H7 (cell line): ENCODE measurements at places on chromosomes 6 and 20. TPM values are rescaled to one million over a fixed set of nuclear protein-coding genes. Genes with fewer than 3 reads are reported as not detected.

Gene ANKRD66
- total RNA-seq = not detected in 2 replicates

Gene MBOAT1
- 17.9 and 23.6 TPM in 2 replicates for total RNA-seq

Gene GNAS-AS1
- 0.24 and 0.26 TPM in 2 replicates for total RNA-seq

Gene COL11A2
- total RNA-seq = 0.48 and 0.67 TPM in 2 replicates

Gene FOXQ1
- 3.1 and 24.8 TPM in 2 replicates for total RNA-seq

Gene LZTS3
- total RNA-seq = 10.2 and 11.0 TPM in 2 replicates

Gene C6orf15
- total RNA-seq = not detected in 2 replicates

Gene LY6G5C
- total RNA-seq = 0.70 and 2.0 TPM in 2 replicates

Gene EDN1
- 0.76 and 1.6 TPM in 2 replicates for total RNA-seq

Gene ELOVL4
- total RNA-seq = 4.8 and 5.1 TPM in 2 replicates

Gene TFAP2D
- total RNA-seq = not detected in 2 replicates

Gene RAMACL
- total RNA-seq = 0.18 TPM in 1 of 2 replicates, not detected in the other

Gene LTB
- 0.35 TPM in 1 of 2 replicates, not detected in the other for total RNA-seq

Gene SIM1
- total RNA-seq = 0.03 TPM in 1 of 2 replicates, not detected in the other

Gene GTSF1L
- total RNA-seq = not detected in 2 replicates

Gene ARFGEF3
- total RNA-seq = 7.0 and 11.0 TPM in 2 replicates

Gene PLN
- not detected in 2 replicates for total RNA-seq

Gene DPM1
- 59.2 and 60.8 TPM in 2 replicates for total RNA-seq

Gene TRAPPC3L
- not detected in 2 replicates for total RNA-seq

Gene BPIFB2
- not detected in 2 replicates for total RNA-seq

Gene FRK
- 0.10 and 0.11 TPM in 2 replicates for total RNA-seq

Gene XKR7
- 0.63 and 0.73 TPM in 2 replicates for total RNA-seq

Gene TJAP1
- total RNA-seq = 25.3 and 25.5 TPM in 2 replicates

Gene TAAR5
- total RNA-seq = not detected in 2 replicates

Gene NNAT
- total RNA-seq = 205 and 219 TPM in 2 replicates

Gene TMEM217
- total RNA-seq = 0.14 TPM in 1 of 2 replicates, not detected in the other

Gene CCM2L
- total RNA-seq = 8.3 and 10.6 TPM in 2 replicates

Gene LY6G6F
- not detected in 2 replicates for total RNA-seq

Gene TMEM200A
- total RNA-seq = 2.8 and 4.2 TPM in 2 replicates

Gene POU5F1
- 4,433 and 5,140 TPM in 2 replicates for total RNA-seq

Gene MEI4
- 0.30 and 0.38 TPM in 2 replicates for total RNA-seq

Gene TMC2
- not detected in 2 replicates for total RNA-seq

Gene AVP
- not detected in 2 replicates for total RNA-seq

Gene GFOD1
- 3.4 and 4.4 TPM in 2 replicates for total RNA-seq

Gene DBNDD2
- total RNA-seq = 12.5 and 23.4 TPM in 2 replicates

Gene C20orf141
- not detected in 2 replicates for total RNA-seq
